H7 (cell line): ENCODE measurements at places on chromosomes 4 and X. TPM values are rescaled to one million over a fixed set of nuclear protein-coding genes. Genes with fewer than 3 reads are reported as not detected.

Gene F9
- total RNA-seq = not detected in 2 replicates

Gene BANK1
- 1.3 TPM in 1 of 2 replicates, not detected in the other for total RNA-seq

Gene HEPH
- 27.5 and 51.7 TPM in 2 replicates for total RNA-seq

Gene CACNA1F
- total RNA-seq = 0.55 and 2.1 TPM in 2 replicates

Gene UGT8
- total RNA-seq = 18.2 and 19.5 TPM in 2 replicates
